GM23248 (cell line): ENCODE measurements at places on chromosomes 6 and 20.

DNA sequence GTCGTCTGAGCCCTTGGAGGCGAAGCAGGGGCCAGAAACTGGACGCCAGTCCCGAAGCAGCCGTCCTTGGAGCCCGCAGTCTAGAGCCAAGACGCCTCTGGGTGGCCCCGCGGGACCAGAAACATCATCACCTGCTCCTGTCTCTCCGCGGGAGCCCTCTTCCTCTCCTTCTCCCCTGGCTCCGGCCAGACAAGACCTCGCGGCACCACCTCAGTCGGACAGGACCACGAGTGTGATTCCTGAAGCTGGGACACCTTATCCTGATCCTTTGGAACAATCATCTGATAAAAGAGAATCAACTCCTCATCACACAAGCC, 416 bp downstream of the RSPH4A start:
- peak; percentile 60 for DNase-seq

DNA sequence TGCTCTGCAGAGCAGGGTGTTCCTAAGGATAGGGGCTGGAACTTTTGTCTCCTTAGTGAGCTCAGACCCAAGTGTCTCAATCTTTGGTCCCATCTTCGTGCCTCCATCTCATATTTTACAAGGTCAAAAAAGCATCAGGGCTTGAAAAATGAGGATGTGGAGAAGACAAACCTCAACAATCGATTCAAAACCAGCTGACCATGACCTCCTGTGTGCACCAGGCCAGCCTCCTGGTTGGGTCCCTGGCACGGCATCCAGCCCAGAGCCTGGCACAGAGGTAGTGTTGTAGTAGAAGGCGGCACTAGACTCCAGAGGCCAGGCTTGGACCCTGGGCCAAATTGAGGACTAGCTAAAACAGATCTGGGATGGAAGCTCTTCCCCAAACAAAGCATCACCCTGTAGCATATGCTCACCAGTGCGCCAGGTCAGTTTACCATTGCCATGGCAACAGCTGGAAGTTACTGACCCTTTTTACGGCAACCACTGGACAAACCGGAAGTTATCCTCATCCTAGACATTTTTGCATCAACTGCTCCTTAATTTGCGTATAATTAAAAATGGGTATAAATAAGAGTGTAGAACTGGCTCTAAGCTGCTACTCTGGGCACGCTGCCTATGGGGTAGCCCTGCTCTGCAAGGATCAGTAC, 69.3 kb upstream of the BLCAP start:
- no peak for DNase-seq

DNA sequence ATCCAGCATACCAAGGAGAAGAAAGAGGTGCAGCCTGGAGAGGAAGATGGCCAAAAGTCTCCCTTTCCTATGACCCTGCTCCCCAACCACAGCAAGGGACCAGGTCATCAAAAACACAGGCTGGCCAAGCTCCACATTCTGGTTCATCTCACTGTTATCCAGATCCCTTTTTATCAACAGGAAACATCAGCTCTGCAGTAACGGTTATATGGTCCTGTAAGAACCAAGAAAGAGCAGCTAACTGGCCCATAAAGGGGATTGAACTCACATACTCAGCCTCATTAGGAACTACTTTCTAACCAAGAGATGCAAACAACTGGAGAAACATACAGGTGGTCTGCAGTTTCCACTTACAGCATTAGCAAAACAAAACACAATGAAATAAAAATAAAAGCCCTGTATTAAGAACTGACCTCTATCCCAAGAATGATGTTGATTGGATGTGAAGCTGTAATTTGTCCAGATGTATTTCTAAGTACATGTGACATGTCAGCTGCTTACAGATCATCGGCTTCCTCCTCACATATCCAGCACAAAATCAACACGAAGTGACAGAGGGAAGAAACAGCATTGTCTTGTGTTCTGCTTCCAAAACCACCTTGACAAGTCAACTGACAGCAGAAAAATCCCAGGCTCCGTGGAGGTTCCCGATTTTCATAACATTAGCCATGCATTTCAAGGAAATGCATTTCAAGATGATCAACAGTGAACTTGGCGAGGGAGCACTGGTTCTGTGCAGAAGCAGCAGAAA, 557.2 kb upstream of the AGPAT4 start:
- DNase-seq: no peak

GRCh38 chr6:90354961-90355360, 58.3 kb upstream of the BACH2 start:
- no peak for DNase-seq

DNA sequence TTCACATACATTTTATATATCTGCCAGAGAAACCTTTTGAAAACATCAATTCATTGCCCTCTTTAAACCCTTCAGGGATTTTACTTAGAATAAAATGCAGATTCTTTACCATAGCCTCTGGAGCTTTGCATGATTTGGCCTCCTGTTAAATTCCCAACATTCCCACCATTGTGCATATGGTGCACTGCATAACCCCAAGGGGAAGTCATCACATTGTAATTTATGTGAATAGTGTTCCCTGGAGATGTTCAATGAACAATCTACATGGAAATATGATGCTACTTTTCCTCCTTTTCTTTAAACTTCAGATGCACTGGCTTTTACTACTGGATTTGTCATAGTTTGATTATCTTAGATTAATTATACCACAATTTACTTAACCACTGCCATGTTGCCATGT, 94.7 kb downstream of the PHF3 start:
- DNase-seq: no peak

GRCh38 chr6:91433660-91434534, 847.0 kb upstream of the MAP3K7 start:
- DNase-seq: no peak

DNA sequence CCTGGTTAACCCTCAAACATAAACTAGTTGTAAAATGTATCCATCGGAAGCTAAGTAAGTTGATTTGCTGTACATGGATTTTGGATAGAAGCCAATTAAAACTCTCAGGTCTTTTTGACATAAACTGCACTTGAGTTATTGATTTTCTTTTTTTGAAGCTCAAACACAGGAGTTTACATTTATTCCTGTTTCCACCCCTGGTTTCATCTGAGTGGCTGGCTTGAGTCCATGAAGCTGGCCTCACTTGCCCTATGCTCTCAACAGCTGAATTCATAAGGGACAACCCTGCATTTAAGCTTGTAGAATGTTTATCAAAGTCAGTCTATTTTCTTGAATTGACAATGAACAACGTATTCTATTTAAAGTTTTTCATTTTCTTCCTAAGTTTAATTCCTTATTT, 58.1 kb upstream of the PLEKHG1 start:
- DNase-seq: no peak

- peak; percentile 70 for DNase-seq
Observed at GRCh38 chr6:157246048-157246630, 77.2 kb downstream of the TMEM242 start.

DNA sequence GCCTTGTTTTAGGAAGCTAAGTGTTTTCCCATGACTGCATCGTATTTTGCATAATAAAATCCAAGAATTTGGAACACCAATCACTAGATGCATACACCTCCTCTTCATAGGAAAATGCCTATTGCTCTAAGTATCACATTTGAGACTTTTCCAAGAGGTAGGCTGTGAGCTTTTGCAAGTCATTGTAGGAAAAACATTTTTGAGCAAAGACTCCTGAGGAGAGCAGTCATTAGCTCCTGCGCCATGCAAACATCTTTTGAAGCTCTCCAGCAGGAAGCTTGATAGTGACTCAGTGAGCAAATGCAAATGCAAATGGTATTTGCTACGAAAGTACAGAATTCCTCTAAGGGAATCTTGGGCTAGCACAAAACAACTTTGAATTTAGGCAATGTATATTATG, 750.4 kb downstream of the QKI start:
- no peak for DNase-seq

DNA sequence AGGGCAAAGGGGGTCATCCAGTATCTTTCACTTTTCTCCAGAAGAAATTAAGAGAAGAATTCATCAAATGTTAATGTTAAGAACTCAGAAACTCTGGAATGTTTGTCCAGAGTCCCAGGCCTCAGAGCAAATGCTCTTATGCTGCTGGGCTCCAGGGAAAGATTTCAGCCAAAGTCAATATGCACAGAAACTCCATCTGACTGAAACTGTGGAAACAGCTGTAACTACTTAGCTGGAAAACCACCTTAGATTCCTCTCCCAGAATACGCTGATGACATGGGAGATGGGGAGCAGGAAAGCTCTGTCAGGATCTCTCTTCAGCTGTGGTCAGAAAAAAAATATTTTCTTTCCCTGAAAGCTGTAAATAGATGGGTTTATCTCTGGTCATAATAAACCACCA, 559.6 kb downstream of the RFPL4B start:
- peak; percentile 54 for DNase-seq

GRCh38 chr6:16319813-16320532, 81.6 kb downstream of the GMPR start:
- DNase-seq: peak; percentile 99

DNA sequence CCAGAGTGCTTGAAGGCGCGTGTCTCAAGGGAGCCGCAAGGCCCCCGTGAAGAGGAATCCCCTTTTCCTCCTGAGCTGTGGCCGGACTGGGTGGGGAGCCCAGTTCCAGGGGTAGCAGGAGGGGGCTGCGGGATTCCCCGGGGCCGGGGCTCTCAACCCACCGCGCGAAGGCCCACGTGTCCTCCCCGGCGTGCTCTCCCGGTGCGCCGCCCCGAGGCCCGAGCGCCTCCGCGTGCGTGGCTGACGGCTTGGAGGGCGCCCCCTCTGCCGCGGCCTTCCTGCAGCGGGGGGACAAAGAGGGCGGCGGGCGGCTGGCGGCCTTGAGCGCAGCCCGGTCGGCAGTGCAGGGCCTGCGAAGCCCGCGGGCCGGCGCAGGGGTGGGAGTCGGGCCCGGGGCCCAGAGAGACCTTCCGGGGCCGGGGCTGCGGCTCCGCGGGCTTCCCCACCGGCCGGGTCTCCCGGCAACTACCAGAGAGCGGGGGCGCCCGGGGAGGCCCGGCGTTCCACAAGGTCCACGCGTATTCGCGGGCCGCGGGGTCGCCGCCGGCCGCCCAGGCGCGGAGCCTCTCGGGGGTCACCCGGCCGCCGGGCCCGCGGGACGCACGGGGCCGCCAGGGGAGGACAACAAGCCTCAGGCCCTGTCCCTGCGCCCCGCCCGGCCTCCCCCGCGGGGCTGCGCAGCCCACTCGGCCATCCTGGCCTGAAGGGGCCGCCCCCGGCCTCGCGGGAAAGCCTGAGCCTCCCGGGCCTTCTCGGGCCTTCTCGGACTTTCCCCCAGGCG, at the start of gene FAM217A:
Gene FAM217A (minus strand): TSS at position 447 of the 781 bp plus-strand sequence. CDS start 1,723 bp downstream, outside the sequence.
- no peak for DNase-seq

DNA sequence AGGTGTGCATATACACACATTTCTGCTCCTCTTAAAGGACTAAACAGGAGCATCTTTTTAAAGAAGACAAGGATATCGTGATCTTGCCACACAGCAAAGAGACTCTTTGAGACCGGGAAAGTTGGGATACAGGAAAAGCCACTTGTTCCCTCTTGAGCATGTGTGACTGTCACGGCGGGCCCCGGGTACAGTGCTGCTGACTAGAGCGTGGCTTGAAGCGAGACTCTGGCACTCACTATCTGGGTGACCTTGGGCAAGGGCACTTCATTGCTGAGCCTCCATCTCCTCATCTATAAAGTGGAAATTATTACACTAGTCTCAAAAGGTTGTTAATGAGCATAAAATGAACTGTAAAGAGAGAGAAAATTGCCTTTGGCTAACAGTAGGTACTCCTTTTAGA, 713.9 kb downstream of the PTPRT start:
- no peak for DNase-seq

DNA sequence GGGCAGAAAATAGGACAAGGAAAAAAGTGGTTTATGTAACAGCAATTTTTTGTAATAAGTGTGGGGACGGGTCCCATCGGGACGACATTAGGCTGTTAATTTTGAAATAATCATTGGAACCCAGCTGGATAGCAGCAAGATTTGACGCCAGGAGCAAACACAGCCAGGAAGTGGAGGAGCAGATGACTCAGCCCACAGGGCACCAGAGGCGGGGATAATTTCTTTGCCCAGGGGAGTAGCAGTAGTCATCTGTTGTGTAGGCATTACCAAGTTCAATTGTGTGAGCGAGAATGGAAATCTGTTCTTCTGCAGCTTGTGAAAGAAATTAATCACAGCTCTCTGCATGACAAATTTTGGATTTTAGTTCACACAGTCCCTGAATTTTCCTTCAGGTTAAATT, 22.6 kb upstream of the RIN2 start:
- DNase-seq: peak; percentile 97

- DNase-seq: no peak
Observed at GRCh38 chr6:45491048-45491735, 113.5 kb upstream of the SUPT3H start.

GRCh38 chr6:118419448-118420394, 128.4 kb upstream of the PLN start:
- no peak for DNase-seq

GRCh38 chr6:47789553-47789952, 7.7 kb downstream of the OPN5 start:
- no peak for DNase-seq

DNA sequence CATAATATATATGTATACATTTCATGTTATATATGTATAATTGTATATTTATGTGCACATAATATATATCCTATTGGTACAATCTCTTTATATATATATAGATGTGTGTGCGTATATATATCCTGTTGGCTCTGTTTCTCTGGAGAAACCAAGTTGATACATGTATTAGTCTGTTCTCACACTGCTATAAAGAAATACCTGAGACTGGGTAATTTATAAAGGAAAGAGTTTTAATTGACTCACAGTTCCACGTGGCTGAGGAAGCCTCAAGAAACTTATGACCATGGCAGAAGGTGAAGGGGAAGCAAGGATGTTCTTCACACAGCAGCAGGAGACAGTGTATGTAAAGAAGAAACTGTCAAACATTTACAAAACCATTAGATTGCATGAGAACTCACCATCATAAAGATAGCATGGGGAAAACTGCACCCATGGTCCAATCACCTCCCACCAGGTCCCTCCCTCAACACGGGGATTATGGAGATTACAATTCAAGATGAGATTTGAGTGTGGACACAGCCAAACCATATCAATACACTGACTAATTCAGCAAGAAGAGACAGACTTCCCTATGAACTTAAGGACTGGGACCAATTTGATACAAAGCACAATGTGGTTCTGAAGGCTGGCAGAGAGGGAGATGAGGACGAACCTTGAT, 14.0 kb downstream of the CST3 start:
- DNase-seq: no peak

- no peak for DNase-seq
Observed at GRCh38 chr6:142856624-142857232, 88.2 kb downstream of the HIVEP2 start.

GRCh38 chr6:42929821-42930360, 611 bp downstream of the CNPY3 start:
- DNase-seq: peak; percentile 87

DNA sequence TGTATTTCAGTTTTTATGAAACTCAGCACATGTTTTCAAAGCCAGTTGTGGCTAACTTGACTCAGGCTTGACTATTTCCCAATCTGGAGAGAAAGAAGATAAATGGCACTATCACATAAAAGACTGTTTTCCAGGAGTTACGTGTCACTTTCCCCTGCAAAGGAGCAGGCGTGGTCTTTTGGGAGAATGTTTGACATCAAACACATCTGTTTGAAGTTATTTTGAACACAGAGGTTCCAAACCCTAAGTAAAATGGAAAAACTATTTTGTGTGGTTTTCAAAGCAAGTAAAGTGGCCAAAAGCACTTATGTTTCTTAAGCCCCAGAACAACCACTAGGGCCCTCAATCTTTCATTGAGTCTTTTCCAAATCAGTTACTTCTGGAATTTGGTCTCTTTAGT, 89.7 kb downstream of the FOXF2 start:
- peak; percentile 90 for DNase-seq
